T47D (cell line): ENCODE measurements at places on chromosomes 11 and 22.

- no peak for DNase-seq
Measured at GRCh38 chr22:41401781-41402648, 20.3 kb downstream of the TEF start.

DNA sequence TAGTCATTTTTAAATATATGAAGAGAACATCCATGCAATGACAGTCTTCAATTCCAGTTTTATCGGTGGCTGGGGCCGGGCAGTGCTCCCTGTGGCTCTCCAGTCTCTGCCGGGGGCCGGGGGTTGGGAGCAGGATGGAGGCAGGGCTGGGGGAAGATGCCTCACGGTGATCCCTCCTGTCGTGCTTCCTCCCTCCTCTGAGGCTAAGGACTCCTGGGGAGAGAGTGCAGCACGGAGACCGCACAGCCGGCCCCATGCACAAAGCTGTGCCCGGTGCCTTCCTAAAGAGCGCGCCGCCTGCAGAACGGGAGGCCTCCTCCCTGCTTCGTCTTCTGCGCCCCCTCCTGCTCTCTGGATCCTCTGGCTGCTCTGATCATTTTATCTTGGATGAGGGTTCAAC lies 20.5 kb downstream of the GAL start:
- no peak for DNase-seq

DNA sequence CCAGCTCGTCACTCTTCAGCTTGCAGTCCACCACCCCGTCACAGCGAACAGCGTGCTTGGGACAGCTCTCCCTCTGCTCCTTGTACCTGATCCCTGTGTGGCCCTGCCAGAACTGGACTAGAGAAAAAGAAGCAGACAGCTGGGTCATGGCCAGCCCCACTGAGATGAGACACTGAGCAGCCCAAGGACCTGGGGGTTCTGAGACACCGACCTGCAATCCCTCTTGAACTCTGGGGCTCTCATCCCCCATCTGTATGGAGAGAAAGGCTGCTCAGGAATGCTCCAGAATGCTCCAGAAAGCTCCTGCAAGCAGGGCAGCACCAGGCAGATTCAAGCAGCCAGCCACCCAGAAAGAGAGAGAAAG lies 14.8 kb downstream of the TMPRSS13 start:
- DNase-seq: no peak

- no peak for DNase-seq
Measured at GRCh38 chr22:44520465-44521094, 22.5 kb upstream of the RTL6 start.

- DNase-seq: no peak
Measured at GRCh38 chr11:19628018-19628417, 84.6 kb upstream of the NAV2 start.

- DNase-seq: no peak
Measured at GRCh38 chr11:68036717-68037239, 2.0 kb upstream of the TCIRG1 start.

- peak; percentile 94 for DNase-seq
Measured at GRCh38 chr11:124746621-124747243, 5.3 kb downstream of the VSIG2 start.

DNA sequence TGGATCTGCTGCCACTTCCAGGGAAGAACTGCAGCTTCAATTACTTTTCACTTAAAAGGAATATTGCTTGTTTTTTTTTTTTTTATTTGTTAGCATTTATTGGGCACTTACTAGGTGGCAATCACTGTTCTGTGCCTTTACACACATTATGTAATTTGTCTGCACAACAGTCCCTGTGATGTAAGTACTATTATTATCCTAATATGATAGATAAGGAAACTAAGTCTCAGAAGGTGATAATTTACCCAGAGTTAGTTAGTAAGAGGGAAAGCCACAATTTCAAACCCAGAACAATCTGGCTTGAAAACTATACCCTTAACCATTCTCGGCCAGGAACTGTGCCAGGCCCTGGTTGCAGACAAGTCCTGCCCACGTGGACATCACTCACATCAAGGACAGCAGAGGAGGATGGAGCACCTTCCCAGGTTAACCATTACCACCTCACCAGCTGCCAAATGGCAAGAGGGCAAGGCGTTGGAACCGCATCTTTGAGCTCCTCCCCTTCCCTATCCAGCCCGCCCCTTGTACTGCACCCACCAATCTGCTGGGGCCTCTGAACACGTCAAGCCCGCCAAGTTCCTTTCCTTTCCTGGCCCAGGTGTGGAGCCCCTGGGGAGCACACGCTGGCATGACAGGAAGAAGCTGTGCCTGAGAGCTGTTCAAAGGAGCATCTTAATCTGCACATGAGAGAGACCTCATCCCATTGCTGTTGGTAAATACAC lies 78.4 kb downstream of the NAV2 start:
- DNase-seq: no peak

- DNase-seq: peak; percentile 40
Measured at GRCh38 chr11:94199136-94200130, 70.8 kb downstream of the PANX1 start.

- DNase-seq: no peak
Measured at GRCh38 chr11:64910451-64911093, 6.4 kb downstream of the ATG2A start.

DNA sequence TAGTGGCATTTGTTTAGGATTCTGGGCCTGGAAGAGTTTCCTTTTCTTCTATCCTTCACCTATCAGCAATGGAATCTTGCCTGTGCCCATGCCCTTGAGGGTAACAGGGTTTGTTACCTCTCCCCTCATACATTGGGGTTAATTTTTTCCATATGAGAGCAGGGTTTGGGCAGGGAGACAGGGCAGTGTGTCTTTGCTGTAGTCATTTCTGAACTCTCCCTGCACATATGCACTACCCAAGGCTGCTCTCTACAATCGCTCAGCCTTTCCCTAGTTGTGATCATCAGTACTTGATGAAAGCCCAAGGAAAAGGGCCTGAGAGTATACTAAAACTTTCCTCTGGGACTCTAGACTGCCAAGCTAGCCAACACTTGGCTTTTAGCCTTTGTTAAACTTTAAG lies 95.7 kb downstream of the LRRC32 start:
- DNase-seq: no peak

GRCh38 chr11:133947321-133947756 lies 9.4 kb downstream of the IGSF9B start:
- DNase-seq: peak; percentile 100
